CD4-positive, alpha-beta T cell treated with Interleukin-17A for 4 hours (primary cell): ENCODE measurements at places on chromosomes 13 and 19.
A peak's percentile ranks its signal among the peaks of the same experiment; 100 is the strongest.

- peak; percentile 49 for DNase-seq
Observed at GRCh38 chr19:4059891-4060620, 6.6 kb downstream of the ZBTB7A start.

DNA sequence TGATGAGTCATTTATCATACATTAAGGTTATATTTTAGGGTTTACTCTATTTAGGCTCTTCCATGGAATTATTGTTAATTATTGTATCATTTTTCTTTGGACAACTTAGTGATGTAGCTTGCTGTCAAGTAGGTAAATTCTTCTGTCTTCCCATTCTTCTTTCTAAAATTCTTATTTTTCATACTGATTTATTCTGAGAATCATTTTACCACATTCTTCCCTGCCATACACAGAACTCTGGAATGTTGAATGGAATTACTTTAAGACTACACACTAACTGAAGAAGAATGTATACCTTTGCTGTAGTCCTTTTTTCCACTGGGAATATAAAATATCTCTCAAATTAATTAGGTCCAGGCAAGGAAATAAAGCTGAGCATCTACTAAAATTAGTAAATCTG lies 24.5 kb upstream of the SLC7A1 start:
- no peak for DNase-seq

DNA sequence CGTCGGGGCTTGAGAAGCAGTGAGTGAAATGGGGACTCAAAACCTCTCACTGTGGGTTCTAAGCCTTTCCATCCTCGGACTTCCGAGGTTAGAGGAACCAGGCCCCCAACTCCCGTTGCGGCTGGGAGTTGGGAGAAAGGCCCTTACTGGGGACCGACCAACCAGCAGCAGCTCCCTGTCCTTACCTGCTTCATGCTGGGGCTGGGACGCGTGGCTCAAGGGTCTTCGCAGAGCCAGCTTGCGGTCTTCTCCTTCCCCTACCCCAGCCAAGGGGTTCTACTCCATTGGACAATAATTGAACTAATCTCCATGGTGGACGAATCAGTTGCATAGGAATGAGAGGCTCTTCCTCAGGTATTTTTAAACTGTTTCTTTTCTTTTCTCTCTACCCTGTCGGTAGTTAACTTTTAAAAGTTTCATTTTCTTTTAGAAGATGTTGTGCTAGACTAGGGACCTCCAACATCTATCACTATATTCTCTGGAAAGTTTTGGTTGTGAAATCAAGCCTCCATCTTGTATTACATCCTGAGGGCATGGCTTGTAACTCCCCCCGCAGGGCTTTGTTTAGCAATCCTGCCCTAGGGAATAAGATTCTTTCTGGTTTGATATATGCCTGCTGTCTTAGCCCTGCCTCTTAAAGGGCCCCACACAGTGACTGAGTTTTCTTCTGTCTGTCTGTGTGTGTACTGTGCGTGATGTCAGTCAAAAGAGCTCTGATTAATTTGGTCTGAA lies 1027.1 kb upstream of the PCDH9 start:
- DNase-seq: no peak

DNA sequence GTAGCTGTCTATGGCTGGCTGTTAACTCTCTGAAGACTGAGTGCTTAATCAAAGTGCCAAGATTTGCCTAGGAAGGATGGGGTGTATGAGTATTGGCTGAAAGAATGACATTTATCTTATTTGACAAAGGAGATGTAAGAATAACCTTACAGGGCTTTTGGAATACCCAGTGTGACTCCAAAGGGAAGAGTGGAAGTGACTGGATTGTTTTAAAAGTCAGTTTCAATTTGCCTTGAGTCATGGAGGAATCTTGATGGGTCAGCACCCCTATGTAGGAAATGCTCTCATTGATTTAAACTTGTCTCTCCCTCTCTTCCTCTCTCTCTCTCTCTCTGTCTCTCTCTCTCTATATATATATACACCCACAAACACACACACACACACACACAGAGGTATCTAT lies 118.4 kb upstream of the CLDN10 start:
- no peak for DNase-seq

- DNase-seq: no peak
Observed at GRCh38 chr19:29485293-29485692, 40.5 kb upstream of the VSTM2B start.

DNA sequence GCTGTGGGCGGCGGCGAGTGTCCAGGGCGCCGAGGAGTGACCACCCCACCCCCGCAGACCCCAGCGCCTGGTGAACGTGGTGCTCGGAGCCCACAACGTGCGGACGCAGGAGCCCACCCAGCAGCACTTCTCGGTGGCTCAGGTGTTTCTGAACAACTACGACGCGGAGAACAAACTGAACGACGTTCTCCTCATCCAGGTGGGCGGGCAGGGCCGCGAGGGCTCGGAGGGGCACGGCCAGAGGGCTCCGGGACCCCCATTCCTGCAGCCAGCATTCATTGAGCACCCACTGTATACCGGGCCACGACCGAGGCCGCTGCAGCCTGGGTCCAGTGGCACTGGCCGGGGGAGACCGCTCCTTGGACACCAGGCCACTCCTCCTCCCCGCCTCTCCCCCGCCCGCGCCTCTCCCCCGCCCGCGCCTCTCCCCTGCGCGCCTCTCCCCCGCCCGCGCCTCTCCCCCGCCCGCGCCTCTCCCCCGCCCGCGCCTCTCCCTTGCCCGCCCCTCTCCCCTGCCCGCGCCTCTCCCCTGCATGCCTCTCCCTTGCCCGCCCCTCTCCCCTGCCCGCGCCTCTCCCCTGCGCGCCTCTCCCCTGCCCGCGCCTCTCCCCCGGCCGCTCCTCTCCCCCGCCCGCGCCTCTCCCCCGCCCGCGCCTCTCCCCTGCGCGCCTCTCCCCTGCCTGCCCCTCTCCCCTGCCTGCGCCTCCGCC lies 3.2 kb downstream of the PRTN3 start:
- DNase-seq: no peak

DNA sequence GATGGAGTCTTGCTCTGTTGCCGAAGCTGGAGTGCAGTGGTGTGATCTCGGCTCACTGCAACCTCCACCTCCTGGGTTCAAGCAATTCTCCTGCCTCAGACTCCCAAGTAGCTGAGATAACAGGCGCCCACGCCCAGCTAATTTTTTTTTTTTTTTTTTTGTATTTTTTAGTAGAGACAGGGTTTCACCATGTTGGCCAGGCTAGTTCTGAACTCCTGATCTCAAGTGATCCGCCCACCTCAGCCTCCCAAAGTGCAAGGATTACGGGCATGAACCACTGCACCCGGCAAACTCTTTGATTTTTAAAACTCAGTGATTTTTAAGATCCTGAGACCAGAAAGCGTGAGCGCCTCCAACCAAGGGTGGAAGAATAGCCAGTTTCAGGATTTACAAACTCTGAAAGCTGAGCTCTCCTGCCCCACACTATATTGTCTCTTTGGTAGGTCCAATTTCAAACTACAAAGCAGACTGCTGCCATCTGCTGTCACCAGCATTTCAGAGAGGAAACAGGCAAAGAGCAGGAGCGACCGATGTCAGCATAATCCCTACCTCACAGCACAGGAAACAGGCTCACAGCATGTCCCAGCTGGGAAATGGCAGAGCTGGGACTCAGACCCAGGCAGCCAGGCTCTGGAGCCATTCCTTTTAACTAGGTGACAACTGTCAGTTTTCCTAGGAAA lies 9.2 kb downstream of the NOSIP start:
- peak; percentile 68 for DNase-seq

GRCh38 chr13:35839806-35840205 lies 291.4 kb downstream of the DCLK1 start:
- no peak for DNase-seq

DNA sequence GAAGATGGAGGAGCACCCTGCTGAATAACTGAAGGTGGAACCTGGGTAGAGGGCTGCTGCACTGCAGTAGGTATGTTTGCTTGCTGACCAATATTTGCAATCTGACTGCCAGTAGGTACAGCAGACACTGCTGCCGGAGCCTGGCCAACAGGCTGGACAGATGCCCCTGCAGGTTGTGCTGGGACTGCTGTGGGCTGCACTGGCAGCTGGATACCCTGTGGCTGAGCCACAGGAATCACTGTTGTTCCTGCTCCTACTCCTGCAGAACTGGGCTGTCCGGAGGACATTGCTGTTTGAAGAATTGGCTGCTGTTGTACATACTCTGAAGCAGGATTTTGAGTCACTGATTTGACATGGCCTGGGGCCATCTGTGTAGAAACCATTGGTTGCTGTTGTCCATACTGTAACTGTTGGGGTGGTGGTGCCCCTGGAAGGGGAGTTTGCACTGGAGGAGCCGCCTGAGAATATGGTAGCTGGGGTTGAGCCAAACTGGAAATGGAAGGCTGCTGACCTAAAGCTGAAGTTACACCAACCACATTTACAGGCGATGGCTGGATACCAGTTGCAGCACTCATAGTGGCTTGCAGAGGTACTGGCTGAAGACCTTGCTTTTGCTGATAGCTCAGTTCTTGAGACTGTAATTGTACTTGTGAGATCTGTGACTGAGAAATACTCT lies 2.2 kb downstream of the TSC22D1 start:
- DNase-seq: no peak

DNA sequence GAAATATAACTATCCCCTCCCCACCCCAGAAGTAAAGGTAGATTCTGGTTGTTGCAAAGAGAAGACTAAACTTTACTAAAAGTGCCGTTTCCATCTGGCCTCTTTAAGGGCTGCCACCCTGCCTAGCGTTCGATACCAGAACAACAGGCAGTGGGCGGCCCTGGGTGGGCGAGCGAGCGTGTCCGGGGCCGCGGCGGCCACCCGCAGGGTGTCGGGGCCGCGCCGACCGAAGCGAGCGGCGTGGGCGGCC lies 2.6 kb downstream of the FGF9 start:
- peak; percentile 47 for DNase-seq

DNA sequence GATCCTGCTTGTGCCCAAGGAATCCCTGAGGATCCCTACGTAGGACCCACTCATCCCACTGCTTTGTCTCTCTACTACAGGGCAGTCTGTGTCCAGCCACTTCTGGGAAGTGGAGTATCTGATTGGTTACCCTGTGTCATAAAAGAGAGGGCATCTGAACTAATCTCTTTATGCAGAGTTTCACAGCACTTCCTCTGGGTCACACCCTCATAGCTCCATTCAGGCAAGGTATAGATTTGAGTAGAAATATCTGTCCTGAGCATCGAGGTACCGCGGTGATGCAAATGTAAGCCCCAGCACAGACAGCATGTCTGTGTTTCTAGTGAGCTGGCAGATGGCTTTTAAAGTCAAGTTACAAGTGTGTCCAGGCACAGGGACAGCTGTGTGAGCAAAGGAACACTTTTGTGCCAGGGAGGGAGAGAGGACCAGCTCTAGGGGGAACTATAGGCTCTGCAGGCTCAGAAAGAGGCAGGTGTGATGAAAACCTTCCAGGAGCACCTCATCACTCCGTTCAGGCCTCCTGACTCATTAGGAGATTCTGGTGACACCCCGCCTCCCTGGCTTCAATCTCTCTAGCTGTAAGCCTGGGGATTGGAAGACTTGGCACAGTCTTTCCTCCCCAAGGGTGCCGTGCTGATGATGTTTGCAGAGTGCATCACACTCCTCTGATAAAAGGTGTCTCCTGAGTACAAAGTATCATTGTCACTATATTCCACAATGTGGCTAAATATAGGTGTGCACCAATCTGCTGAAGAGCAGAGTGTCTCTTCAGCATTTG lies 84.3 kb upstream of the UBL3 start:
- peak; percentile 34 for DNase-seq

DNA sequence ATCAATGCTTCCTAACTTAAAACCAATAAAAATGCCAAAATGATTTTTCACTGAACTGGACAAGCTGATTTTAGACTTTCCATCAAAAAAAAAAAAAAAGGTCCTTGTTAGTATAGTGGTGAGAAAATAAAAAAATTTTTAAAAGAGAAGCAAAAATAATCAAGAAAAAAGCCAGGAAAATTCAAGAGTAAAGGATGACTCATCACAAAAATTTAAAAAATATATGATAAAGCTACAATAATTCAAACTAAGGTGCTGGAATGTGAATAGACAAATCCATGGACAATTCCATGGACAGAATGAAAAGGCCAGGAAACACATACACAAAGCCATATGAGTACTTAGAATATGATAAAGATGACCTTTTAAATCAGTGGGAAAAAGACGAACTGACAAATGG lies 26.1 kb downstream of the ALG5 start:
- no peak for DNase-seq

DNA sequence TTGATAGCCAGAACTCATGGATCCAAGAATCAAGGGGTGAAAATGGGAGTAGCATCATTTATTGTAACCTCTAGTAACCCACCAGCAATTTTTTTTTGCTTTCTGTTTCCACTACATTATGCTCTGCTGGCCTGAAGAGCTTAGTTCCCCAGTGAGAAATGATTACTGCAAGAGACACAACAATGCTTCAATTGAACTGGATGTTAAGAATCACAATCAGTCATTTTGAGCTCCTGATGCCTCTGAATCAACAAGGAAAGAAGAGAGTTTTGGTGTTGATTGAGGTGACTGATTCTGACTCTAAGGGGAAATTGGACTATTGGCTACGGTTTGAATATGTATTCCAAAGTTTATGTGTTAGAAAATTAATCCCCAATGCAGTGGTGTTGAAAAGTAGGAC lies 1084.4 kb downstream of the SLITRK1 start:
- DNase-seq: no peak

DNA sequence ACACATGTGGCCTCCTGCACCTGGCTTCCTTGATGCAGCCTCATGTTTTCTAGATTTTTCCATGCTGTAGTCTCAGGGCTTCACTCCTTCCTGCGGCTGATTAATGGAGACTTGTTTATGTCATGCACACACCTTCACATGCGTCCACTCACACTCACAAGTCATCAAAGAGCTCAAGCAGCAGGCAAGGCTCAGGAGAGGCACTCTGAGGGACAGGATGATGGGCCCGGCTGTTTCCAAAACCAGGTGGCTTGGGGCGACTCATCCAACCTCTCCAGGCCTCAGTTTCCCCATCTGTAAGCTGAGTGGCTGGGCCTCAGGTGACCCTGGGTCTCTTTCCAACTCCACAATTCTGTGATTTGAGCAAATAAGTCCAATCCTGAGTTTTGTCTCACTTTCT lies 36.9 kb downstream of the RASA3 start:
- DNase-seq: no peak

DNA sequence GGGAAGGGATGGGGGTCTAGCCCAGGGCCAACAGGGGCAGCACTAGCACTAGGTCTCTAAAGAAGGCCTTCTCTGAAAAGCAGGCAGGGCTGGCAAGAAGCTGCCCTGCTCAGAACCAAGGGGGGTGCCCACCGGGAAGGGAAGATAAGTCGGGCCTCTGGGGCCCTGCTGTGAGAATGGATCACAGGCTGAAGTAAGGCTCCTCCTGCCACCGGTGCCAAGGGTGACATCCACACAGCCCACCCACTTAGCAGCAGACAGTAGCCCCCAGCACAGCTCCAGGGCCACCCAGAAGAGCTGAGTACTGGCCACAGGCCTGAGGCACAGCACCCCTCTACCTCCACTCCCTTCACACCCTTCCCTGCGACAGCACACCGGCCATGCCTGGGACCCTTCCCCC lies 5.9 kb downstream of the ELL start:
- DNase-seq: no peak
